ENCODE measurements at places on chromosomes 12 and 14.
A peak's percentile ranks its signal among the peaks of the same experiment; 100 is the strongest.

DNA sequence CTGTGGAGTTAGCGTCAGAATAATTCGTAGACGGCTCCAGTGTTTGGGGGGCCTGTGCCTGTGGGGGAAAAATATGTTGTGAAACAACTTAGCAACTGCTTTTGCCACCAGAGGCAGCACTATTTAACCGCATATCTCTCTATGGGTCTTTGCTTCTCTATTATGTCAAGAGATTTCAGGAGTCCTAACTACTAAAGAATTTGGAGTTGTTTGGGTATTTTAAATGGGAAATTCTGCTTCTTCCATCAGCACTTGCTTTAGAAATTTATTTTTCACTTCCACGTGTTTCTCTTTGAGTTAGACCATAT is 594 bp upstream of the CLEC14A start:
- no peak for DNase-seq

- DNase-seq = no peak
These were observed 57.7 kb downstream of the GALNT9 start for GRCh38 chr12:132271755-132272092.

- DNase-seq = peak; percentile 82
These were observed 13.0 kb upstream of the TRAF3 start for GRCh38 chr14:102764220-102764671.

DNA sequence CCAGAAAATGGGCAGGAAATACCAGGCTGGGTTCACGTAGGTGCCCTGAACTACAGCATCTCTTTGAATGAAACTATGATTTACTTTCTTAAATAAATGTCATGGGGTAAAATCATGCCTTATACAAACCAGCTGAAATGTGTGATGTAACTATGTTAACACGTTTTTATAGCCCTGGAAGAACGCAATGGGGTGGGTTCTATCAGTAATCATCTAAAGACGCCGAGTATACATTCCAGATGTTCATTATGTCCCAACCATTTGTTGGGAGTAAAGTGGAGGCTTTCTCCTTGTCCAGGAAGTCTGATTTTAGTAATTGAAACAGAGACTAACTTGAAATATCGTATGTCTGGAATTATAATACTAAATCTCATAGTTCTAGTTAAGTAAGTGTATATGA is 16.2 kb upstream of the IGF1 start:
- DNase-seq = no peak

- no peak for DNase-seq
These were observed 59.5 kb downstream of the ARID2 start for GRCh38 chr12:45789025-45789424.

DNA sequence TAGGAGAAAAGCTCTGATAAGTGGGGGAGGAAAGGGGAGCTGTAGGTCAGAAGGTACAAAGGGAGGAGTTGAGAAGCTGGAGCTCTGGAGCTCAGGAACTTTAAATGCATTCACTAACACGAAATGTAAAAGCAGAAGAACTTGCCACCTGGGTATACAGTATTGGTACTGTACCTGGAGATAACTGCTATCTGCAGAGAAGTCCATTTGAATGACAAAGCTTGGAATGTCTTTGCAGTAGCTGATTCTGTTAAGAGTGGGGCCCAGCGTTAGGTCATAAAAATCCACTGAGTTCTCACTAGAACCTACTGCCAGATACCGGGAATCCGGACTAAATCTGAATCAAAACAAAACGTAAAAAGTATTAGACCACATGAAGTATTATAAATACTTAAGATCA is 55.6 kb downstream of the ZC3H14 start:
- DNase-seq = no peak
